ENCODE measurements at places on chromosomes 6 and 20.

DNA sequence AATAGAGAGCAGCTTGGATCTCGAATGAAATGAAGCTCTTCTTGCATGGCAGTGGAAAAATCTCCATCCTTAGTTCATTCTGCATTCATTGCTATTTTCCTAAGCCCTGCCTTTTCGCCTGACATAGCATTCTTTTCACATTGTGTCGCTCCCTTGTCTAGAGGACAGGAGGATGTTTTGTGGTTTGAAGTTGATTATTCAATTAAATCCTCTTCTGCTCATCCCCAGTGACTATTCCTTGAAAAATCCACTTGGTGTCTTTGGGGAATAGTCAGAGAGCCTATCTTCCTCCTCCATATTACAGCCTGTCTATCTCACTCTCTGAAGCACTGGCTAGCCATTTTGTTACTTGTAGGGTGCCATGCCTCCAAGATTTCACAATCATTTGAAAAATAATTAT, 161.2 kb downstream of the KLHL32 start:
- DNase-seq: no peak

GRCh38 chr6:36099869-36100483, 30.3 kb upstream of the MAPK13 start:
- DNase-seq: no peak

DNA sequence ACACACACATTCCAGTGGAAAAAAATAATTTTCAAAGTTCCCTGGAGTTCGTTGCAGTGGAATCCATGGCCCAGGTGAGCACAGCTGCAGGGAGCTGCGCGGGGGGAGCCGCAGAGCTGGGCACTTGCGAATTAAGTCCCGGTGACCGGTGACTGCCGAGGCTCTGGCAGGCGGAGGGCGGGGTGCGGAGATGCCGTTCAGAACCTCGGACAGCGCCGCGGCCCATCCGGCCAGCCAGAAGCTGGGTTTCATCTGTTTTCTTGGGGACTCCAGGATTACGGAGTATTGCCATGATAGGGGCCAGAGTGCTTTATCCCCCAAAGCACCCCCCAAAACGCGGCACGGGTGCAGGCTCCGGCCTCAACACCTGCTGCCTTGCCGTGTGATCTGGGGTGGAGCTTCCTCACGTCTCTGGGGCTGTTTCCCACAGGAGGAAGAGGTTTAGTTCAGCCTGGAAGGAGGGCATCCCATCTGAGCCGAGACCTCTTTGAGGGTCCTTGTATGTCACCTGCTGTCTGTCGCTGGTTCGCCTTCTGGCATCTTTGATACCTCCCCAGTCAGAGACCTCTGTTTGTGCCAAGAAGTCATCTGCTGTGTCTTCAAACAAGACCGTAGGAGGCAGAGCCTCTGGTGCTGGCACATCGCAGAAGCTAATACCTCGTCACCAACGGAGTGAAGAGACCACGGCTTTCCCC, 99.4 kb downstream of the YTHDF1 start:
- DNase-seq: no peak

DNA sequence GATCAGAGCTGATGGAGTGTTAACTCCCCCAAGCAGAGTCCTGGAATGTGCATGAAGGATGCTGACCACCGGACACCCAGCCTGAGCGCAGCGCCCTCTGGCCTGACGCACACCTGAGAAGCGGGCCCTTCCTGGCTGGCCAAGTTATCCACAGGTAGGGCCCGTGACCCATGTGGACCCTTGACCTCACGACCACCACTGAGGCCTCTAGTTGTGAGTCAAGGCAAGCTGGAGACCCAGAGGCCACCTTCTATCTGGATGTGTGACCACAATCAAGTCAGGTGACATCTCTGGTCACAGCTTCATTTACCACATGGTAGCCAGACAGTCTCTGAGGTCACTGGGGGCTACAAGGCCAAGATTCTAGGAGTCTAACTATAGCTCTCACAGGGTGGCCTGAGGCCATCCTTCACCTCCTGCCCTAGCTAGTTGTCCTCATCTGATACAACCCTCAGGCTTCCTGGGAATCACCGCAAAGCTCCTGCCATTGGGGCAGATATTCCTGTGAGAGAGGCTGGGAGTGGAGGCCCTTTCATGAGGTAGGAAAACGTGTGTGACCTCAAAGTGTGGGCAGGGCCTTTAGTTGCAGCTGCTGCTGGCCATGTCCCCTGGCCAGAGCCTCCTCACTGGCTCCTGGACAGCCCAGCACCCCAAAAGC, 53.1 kb downstream of the DSTN start:
- DNase-seq: no peak

- DNase-seq: no peak
Measured at GRCh38 chr6:161547617-161548016, 273.8 kb upstream of the AGPAT4 start.

GRCh38 chr6:31712296-31712695, 2.9 kb upstream of the LY6G6D start:
- no peak for DNase-seq

- DNase-seq: no peak
Measured at GRCh38 chr6:157272372-157272771, 50.9 kb downstream of the TMEM242 start.
